ENCODE measurements at places on chromosomes 16 and 17.

DNA sequence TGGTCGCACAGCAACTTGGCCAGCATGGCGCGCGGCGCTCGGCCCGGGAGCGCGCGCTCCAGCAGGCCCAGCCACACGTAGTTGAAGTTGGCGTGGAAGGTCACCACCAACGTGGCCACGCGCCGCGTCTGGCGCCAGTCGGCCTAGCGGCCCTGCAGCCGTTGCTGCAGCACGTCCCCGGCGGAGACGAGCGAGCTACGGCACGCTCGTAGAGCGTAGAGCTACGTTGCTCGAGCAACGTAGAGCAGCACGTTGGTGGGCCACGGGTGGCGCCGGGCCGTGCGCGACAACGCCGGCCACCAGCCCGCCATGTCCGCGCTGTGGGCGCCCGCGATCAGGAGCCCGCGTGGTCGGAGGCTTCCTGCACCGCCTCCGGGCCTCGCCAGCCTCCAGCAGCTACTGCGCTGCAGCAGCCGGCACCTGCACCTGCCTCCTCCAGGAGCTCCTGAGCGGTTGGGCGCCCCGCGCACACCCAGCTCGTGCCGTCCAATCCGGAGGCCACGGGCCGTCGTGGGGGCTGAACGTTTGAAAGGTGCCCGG lies 13.4 kb upstream of the SULT1A1 start:
- no peak for DNase-seq

GRCh38 chr17:58232707-58233156 lies 5.7 kb upstream of the LPO start:
- no peak for DNase-seq

DNA sequence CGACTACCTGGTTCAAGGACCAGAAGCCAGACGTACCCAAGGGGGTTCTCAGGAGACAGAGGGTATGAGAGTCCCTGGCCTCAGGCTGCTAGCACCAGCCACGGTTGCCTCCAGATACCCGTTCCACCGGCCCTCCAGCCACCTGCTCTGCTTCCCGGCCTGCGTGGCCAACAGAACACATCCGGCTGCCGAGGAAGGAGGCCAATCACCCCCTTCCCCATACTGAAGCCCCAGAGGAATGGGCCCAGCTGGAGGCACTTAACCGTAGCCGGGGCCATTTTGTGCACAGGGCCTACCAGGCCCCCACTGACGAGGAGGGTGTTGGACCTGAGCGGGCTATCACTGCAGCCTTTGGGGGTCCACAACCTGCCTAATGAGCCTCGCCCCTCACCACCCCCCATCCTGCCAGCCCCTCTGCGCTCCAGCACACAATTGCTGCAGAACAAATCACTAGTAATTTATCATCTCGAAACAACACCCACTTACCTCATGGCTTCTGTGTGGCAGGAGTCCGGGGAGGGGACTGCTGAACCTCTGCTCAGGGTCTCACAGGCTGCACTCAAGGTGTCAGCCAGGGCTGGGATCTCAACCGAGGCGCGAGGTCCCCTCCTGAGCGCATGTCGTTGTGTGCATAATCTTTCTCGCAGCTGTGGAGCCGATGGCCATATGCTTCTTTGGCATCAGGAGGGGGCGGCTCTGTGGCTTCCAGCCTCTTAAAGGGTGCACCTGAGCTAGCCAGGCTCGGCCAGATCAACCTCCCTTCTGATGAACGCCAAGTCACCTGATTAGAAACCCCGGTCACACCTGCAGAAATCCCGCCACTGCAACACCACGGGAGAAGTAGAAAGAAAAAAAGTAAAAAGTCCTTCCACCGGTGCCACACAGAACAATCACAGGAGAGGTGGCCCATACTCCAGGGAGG lies 10.1 kb upstream of the KREMEN2 start:
- DNase-seq = no peak

- no peak for DNase-seq
These were observed 257.6 kb upstream of the CPHXL start for GRCh38 chr16:75983741-75984381.

DNA sequence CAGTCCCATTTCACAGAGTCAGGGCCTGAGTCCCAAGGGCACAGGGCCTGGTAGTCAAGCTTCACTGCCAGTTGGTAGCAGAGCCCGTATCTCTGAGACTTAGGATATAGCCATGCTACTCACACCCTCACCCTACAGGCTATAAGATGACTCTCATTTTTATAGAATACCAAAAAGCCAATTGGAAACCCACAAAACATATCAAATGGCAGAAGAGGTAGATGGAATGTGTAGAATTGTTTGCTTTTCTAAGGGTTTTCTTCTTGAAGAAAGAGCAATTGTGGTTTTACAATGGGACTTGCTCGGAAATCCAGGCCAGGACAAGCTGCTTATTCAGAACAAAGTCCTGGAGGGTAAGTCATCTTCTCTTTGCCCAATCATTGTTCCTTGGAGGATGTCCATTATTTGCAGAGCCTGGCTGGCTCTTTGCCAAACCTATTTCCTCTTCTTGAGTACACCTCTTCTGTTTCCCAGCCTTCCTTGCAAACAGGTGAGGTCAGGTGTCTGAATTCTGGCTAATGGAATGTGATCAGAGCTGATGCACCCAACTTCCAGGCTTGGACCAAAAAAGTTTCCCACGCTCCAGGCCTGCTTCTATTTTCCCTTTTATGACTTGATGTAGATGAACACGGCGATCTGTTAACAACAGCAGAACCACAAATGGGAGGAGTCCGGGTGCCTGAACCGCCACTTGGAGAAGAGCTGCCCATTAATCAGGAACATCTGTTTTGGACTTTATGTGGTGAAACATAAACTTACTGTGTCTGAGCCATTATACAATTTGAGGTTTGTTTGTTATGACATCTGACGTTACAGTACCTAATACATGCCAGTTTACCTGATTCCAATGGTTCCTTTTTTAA lies 16.9 kb upstream of the CCL22 start:
- peak; percentile 60 for DNase-seq

DNA sequence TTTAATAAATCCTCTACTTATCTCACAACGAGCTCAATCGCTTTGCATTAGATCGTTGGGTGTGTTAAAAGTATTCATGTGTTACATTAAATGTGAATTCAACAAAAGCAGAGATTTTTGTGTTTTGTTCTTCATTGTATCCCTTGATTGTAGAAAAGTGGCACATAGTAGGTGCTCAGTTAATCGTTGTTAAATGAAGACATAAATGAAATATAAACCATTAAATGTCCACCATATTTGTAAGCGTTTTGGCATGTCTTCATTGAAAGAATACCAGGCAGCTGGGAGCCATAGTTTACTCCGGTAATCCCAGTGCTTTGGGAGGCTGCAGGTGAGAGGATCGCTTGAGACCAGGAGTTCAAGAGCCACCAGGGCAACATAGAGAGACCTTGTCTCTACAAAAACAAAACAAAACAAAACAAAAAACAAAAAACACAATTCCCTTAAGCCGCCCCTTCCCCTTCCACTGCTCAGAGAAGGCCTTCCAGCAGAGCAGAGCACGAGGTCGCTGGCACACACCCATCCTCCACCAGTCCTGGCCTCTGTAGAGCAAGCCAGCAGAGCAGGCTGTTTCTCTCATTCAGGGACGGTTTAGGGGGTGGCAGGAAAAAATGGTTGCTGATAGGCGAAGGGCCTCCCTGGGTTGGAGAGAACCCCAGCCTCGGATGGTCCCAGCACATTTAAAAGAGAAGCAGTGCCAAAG lies 673 bp upstream of the CHD9 start:
- DNase-seq = no peak

GRCh38 chr17:78529871-78530670 lies 47.1 kb downstream of the DNAH17 start:
- no peak for DNase-seq

- peak; percentile 58 for DNase-seq
These were observed 57.4 kb downstream of the HS3ST3A1 start for GRCh38 chr17:13544292-13544691.

DNA sequence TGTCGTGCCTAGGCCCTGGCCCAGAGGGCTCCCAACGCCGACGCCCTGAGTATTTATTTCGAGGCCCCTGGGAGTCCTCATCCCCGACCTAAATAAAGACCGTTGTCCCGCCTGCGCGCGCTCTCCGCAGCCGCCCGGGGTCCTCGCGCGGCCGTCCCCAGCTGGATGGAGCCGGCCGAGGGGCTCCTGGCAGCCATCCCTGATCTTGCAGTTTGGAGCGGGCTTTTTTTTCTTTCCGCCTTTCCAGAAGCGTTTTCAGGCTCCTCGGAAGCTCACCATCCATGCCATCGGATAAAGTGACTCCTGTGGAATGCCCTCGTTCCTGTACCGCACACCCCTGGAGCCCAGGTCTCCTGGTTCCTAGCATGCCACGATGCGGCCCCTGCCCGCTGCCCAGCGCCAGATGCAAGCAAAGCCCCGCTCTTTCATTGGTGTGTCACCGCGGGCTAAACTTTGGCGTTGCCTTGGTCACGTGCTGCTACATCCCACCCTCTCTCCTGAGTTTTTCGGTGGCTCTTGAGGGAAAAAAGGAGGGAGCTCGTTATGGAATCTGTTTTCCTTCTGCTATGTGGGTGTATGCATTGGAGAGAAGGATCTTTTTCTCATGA lies 716 bp downstream of the TMEM94 start:
- peak; percentile 40 for DNase-seq

DNA sequence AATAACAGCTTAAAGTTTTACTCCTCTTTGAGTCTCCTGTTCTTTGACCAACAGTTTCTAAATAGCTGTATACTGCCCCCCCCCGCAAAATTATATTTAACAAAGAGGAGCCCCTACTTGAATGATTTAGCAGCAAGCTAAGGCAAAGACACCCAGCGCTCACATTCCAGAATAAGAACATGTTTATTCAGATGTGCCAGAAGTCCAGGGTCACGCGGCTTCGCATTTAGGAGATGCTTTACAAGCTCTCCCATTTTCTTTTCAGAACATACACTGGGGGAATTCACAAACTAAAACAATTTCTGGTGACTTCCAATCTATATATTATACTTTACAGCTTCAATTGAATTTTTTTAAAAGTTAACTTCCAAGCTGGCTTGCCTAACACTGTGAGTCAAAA lies 5.3 kb downstream of the PLD6 start:
- no peak for DNase-seq

DNA sequence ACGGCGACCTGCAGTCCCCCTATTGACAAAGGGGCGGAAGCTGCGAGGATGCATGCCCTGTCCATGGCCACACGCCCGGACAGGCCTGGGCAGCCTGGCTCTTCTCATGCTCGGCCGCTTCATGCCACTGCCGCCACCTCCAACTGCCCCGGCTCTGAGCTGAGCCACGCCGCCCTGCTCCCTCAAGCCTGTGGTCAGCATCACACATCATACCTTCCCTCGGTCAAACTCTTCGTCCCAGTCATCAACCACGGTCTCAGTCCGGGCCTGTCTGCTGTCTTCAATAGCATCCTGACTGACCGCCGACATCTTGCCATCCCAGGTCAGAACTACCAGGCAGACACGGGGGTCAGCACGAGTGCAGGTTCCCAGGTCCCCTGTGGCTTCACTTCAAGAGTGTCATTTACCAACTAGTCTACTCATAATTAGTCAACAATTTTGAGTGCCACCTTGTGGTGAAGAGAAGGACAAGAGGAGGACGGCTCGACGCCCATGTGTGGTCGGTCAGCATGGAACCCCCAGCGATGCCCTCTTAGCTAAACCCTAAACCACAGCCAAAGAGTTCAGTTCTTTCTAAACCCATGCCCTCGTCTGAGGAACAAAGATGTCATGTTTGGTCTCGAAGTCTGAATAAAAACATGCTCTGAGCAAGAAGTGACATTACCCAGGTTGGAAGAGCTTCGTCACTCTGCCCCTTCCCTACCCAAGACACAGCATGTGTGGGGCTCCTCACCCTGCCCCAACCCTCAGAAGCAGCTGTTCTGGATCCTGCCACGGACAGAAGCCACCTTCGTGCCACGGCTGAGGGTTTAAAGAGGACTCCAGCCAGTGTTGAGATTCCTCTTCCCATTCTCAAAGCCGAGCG lies 16.9 kb upstream of the CYTH1 start:
- DNase-seq = no peak

DNA sequence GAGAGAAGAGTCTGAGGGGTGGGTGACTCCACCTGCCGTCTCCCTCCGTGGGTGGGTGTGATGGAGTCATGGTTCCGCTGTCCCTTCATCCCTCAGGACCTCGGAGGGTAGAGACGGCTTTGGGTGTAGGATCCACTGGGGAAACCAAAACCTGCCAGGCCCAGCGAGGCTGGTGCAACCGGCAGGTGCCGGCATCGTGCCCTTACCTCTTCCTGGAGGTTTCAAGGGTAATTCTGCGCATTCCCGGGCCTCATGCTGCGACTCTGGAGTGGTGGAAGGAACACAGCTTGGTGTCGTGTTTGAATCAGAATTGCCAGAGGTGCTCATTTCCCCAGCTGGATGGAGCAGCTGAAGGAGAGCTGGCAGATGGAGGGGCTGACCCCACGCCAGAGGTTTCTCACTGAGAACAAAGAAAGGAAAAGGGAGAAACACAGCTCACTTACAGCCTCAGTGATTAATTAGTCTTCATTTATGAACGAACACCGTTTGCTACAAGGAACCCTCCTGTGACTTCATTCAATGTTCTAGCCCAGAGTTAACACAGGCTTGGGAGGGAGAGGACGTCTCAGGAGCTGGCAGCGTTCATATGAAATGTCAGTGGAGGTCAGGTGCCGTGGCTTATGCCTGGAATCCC lies 16.3 kb upstream of the ATP2A3 start:
- DNase-seq = no peak

DNA sequence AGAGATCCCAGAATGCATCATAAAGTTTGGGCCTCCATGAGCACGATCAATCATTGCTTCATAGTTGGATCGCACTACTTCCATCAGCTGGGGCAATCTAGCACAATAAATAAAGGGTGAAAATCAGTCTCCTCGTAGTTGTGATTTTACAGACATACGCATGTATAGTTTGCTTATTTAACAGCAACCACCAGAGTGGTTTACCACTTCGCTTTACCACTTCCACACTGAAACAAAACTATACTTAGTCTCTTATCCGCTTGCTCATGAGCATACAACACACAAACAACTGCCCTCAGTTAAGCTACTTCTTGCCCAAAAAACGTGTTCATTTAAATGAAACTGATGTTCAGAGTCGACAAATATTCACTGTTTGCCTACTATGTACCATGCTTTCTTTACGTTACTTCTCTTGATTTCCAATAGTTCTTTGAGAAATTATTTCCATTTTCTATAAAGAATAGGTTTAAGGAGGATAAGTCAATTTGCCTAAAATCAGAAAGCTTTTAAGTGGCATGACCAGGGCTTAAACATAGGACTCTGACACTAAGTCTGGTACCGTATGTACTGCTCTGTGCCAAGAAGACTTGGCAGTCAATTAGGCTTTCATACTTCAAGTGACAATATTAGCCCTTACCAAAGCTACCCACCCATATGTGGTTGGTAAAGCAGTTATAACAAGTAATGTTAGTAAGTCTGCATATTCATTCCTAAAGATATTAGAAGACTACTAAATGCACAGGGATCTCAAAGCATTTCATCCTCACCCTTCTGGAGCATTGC lies 22.0 kb downstream of the SETD6 start:
- DNase-seq = no peak

GRCh38 chr17:27888945-27889344 lies 4.2 kb downstream of the LYRM9 start:
- no peak for DNase-seq
